ENCODE measurements at places on chromosomes 2 and 18. TPM values are rescaled to one million over a fixed set of nuclear protein-coding genes. Genes with fewer than 3 reads are reported as not detected.

DAPL1 gene
- not detected for total RNA-seq

- DNase-seq, result no peak
These were observed 104.5 kb upstream of the EPC2 start for GRCh38 chr2:148540022-148540421.

- no peak for DNase-seq
These were observed 1044.4 kb upstream of the CNTNAP5 start for GRCh38 chr2:122980671-122981070.

GRCh38 chr18:32771871-32772580, 797 bp downstream of the KLHL14 start:
- no peak for DNase-seq

DNA sequence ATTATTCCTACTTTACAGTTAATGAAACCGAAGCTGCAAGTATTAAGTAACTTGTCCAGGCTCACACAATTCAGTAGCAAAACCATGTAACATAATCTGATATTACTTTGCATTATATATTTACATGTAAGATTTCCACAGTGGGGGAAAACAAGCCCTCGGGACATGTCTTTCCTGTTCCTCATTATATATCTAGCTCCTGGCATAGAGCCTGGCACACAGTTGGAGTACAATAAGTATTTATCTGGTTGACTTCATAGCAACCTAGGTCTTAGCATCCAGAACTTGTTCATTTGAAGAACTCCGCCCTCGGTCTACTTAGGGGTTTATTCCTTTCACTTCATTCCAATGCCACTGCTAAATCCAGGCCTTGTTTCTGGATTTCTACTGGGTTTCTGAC, 1.6 kb upstream of the RBM45 start:
- DNase-seq, result no peak
